ENCODE measurements at places on chromosomes 5 and 9. TPM values are rescaled to one million over a fixed set of nuclear protein-coding genes. Genes with fewer than 3 reads are reported as not detected.

Gene SLC36A3
- polyA plus RNA-seq = not detected

Gene GABRB2
- 0.03 TPM for polyA plus RNA-seq

Gene PCDHB12
- polyA plus RNA-seq = 0.75 TPM

Gene GDA
- not detected for polyA plus RNA-seq

Gene ANKRD20A1
- not detected for polyA plus RNA-seq

Gene IL3
- not detected for polyA plus RNA-seq

Gene SPINK4
- polyA plus RNA-seq = not detected

Gene CER1
- not detected for polyA plus RNA-seq

Gene PCDHGA5
- 0.25 TPM for polyA plus RNA-seq

GRCh38 chr5:62585751-62586150, 7.1 kb downstream of the LRRC70 start:
- DNase-seq = no peak

DNA sequence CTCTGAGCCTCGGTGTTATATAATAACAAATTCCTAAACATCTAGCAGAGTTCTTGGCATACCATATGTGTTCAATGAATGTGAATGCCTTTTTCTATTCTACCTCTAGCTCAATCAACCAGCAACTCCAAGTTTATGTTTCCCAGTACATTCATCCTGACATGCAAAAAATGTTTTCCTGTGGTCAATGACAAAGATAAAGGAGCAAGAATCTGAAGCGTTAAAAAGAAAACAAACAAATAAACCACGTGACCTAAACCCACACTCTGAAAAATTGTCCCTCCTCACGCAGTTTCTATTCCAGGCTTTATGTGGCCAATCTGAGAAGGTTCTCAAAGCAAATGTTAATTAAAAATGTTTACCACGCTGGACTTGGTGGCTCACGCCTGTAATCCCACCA, 18.0 kb downstream of the KLF4 start:
- DNase-seq = no peak

GRCh38 chr5:143080982-143081381, 310.8 kb downstream of the ARHGAP26 start:
- DNase-seq = no peak

DNA sequence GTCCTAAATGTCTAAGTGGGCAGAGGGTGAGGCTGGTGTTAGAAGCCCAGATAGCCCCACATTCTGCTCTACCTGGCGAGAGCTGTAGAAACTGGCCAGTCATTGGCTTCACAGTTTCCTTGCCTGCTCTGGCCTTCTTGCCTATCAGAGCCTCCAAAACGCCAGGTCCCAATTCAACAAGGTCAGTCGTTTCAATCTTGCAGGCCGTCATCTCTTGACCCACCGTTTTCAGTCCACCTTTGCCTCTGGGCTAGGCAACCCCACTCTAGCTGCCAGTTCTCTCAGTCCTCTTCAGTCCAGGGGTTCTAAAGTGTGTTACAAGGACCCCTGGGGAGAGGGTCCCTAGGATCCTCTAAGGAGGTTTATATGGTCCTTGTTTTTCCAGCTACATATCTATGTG, 20.0 kb upstream of the TIFAB start:
- DNase-seq = peak; percentile 12

DNA sequence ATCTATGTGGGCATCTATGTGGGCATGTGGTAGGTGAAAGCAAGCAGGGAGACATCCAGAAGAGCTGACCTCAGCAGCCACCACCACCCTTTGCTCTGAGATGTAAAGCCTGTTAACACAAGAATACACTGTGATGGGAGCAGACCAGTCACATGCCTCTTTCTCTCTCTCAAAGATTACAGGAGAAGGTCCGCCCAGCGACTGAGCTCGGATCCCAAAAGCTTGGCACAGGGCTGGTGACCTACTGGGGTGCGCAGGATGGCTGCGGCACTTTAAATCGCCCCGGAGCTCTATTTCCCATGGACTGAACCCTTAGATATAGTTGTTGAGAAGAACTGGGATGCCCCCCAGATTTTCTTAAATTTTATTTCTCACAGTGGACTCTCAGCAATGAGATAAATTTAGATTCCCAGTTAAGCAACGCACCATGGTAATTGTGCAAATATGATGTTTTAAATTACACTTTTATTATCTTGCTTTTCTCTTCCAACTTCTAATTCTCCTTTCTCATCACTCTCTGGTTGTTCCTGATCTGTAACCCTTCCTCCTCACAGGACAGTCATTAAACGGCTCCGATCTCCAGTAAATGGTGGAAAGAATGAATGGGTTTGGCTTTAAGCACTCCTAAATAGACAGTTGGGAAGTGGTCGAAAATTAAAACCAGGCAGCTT, 37.7 kb upstream of the ICE1 start:
- DNase-seq = no peak

DNA sequence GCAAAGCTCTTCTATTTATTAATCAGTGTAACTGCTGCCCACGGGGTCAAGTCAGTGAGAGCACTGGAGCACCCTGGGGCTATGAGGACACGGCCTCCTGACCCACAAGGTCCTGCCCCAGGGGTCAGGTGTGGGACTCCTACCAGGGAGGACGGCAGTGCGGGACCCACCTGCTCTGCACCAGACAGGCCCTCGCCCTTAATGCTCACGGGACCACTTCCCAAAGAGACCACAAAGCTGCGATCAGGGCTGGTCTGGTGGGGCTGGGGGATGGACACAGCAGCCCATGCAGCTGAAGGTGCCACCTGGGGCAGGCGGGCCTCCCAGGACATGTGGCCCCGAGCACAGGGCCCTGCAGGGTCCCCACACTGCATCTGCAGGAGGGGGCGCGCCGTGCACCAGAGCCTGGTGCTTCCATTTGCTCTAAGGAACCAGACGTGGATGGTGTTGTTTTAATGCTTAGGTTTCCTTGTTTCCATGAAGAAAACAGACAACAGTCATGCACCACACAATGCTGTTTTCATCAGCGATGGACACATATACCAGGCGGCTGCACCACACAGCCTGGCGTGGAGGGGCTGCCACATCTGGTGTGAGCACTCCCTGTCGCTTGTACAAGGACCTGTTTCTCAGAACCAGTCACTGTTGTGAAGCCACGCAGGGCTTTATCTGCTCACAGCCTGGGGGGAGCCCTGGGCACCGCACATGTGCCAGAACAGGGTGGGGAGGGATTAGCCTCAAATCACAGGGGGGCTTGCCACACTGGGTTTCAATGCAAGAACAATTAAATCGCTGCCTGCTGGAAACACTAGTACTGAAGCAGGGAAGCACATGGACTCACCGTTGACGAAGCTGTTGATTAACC, 22.6 kb downstream of the CLPTM1L start:
- peak; percentile 30 for DNase-seq

- peak; percentile 76 for DNase-seq
Measured at GRCh38 chr9:126704157-126704891, 90.6 kb downstream of the LMX1B start.

DNA sequence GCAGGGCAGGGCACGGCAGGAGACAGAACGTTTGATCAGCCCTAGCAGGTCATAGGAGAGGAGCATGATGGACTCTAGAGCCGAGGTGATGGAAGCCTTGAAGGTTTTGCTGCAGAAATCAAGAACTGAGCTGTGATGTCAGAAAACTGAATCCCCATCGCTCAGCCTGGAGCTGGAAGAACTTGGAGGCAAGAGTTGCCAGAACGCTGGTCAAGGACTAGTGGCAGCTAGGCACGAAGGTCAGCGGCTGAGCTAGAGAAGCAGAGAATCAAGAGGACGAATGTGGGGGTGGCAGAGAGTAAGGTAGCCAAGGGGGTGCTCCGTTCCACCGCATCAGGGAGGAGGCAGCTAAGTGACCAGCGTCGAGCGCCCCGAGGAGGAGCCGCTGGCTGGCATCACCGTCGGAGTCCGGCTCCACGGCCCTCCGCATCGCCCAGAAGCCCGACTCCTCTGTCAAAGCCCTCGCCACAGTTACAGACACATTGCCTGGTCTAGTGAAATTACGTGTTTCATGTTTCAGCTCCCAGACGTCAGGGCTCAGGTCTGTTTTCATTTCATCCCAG, 1.2 kb upstream of the GALNT10 start:
- DNase-seq = peak; percentile 81

GRCh38 chr5:81234801-81235200, 1.7 kb downstream of the CKMT2 start:
- no peak for DNase-seq

DNA sequence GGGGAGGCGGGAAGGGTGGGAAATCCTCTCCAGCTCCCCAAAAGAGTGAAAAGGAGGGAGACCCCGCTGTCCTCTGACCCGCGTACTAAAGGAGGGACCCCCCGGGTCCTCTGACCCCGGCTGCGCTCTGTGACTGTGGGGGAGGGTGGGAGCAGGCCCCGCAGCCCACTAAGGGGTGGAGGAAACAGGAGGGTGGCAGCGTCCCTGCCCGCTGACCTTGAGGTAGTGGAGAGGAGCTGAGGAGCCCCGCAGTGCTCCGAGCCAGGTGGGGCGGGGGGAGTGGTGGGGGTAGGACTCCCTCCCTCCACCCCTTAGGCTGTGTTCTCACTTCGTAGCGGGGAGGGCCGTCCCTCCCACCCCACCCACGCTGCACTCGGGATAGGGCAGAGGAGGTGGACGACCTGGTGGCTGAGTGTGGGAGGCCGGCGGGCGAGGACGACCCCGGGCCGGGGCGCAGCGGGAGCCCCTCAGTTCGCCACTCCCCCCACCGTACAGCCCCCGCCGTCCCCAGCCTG, 449 bp upstream of the ADCY2 start:
- peak; percentile 77 for DNase-seq

DNA sequence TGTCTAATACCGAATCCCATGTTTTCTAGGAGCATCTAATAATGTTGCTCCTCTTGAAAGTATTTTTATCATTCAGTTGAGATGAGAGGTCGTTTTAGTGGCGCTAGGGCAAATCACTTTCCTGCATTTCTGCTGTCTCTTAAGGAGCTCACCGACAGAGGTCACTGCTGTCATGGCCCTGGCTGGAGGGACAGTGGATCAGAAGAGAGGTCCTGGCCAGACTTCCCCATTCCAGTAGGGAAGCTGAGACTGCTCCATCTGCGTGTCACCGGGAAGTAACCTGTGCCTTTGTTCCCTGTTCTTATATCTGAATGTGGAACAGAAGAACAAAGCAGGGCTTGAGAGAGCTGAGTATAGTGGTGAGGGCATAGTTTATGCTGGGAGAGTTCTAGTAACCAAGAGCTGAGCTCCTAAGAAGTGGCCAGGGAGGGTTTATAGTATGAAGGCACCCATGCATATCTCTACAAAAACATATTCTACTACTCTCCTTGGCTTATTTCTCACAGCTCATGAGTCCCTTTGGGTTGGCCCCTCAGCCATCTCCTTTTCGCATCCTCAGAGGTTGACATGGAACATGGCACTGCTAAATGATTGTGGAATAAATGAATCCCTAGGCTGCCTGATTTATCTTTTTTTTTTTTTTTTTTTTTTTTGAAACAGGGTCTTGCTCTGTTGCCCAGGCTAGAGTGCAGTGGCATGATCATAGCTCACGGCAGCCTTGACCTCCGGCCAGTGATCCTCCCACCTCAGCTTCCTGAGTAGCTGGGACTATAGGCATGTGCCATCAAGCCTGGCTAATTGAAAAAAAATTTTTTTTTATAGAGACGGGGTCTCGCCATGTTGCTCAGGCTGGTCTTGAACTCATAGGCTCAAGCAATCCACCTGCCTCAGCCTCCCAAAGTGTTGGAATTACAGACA, 27.2 kb downstream of the ATP6V0E1 start:
- DNase-seq = no peak

GRCh38 chr5:170585273-170585948, 81.6 kb downstream of the KCNIP1 start:
- no peak for DNase-seq

DNA sequence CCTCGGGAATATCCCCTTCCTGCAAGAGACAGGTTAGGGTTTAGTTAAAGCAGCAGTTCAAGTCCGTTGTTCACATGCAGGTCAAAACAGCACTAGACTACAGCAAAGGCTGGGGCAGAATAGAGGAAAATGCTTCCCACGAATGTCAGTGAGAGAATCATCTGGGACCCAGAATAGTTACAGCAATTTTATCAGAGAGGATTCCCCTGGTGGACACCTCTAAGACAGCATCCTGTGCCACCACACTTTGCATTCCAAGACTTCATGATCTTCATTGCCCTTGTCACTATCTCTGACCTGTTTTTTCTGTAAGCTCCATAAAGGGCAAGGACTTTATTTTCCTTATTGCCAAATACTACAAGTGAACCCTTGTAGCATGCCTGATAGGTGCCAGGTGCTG, 12.9 kb downstream of the GRXCR2 start:
- DNase-seq = no peak

DNA sequence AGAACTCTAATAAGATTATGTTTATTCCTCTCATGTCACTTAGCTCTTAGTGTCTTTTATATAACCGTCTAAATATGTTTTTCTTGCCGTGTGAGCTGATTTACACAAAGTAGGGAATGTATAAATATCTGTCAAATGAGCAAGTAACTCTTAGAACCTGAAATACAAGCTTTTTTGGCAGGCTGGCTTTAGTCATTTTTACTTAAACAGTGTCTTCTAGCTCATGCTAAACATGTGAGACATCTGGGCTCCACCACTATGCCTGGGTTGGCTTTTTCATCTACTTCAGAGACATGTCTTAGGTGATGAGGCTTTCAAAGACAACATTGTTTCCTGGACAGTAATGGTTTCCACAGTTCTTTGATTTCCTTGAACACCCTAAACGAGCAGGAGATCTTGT, 137.2 kb upstream of the ZNF608 start:
- no peak for DNase-seq

GRCh38 chr9:27462434-27462833, 61.7 kb upstream of the IFNK start:
- no peak for DNase-seq

DNA sequence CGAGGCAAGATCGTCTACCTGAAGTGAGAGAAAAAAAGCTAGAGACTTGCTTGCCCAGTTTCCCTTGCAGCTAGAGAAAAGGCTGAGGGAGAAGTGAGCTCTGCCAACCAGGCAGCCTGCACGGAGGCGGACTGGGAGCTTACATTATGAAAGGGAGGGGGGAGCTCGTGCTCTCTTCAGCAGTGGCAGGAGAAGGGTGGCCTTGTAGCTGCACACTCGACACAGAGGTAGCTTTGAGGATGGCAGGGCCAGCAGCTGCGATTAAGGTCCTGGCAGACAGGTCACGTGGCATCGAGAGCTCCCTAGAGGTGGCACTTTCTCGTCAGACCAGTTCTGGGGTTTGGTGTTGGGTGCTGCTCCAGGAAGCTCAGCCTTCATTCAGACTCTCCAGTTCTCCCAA, 26.7 kb downstream of the APBA1 start:
- no peak for DNase-seq

- no peak for DNase-seq
Measured at GRCh38 chr5:103355579-103355978, 97.0 kb downstream of the MACIR start.

GRCh38 chr9:130931508-130932254, 7.4 kb downstream of the FIBCD1 start:
- no peak for DNase-seq

- DNase-seq = peak; percentile 80
Measured at GRCh38 chr9:71647094-71647591, 121.2 kb downstream of the CEMIP2 start.

GRCh38 chr5:6772886-6773285, 59.7 kb downstream of the TENT4A start:
- no peak for DNase-seq

GRCh38 chr5:63141591-63141990, 563.0 kb downstream of the LRRC70 start:
- no peak for DNase-seq
